ENCODE measurements at places on chromosomes 7 and 10. TPM values are rescaled to one million over a fixed set of nuclear protein-coding genes. Genes with fewer than 3 reads are reported as not detected.

DNA sequence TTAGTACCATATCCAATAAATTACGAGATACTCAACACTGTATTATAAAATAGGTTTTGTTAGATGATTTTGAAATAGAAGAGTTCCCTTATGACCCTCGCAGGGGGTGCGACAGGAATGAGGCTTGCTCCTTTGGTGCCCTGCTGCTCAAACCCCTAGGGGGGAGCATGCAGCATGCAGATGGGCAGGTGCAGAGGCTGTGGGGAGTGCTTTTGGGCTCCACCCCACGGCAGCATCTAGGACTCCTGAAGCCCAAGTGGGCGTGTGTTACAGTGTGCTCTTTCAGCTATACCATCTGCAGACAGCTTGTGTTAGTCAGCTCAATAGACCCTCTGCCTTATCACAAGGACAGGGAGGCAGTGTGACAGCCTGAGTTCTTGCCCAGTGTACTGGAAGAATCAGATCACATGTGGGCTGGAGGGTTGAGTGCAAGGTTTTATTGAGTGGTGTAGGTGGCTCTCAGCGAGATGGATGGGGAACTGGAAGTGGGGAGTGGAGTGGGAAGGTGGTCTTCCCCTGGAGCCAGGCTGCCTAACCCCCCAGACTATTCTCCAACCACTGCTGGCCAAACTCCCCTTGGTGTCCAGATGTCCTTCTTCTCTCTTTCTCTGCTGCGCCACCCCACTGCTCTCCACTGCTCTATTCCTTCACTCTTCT, 3.1 kb upstream of the MRC1 start:
- no peak for DNase-seq
- H3K4me1 ChIP-seq, result no peaks in the 10 kb centered on the region
- no peak overlapping the region for H3K27ac ChIP-seq
- no peaks in the 10 kb centered on the region for H3K36me3 ChIP-seq
- H3K27me3 ChIP-seq, result no peaks in the 10 kb centered on the region
- H3K4me3 ChIP-seq, result no peak overlapping the region

- no peaks in the 10 kb centered on the region for H3K27me3 ChIP-seq
- no peak for DNase-seq
- H3K4me3 ChIP-seq, result no peak overlapping the region
- H3K27ac ChIP-seq, result no peak overlapping the region
These were observed 24.9 kb downstream of the RCC1L start for GRCh38 chr7:75048435-75049379.

GRCh38 chr10:77832238-77832637, 94.3 kb downstream of the DLG5 start:
- H3K4me1 ChIP-seq, result peaks cover 40% of the 10 kb centered on the region
- peak; percentile 90 for DNase-seq

GRCh38 chr10:102931643-102932042, 13.5 kb downstream of the CNNM2 start:
- no peak for DNase-seq
- H3K36me3 ChIP-seq, result no peaks in the 10 kb centered on the region
- no peak overlapping the region for H3K27ac ChIP-seq
- H3K27me3 ChIP-seq, result no peaks in the 10 kb centered on the region
- peaks cover 4% of the 10 kb centered on the region for H3K4me1 ChIP-seq
- no peak overlapping the region for H3K4me3 ChIP-seq

DNA sequence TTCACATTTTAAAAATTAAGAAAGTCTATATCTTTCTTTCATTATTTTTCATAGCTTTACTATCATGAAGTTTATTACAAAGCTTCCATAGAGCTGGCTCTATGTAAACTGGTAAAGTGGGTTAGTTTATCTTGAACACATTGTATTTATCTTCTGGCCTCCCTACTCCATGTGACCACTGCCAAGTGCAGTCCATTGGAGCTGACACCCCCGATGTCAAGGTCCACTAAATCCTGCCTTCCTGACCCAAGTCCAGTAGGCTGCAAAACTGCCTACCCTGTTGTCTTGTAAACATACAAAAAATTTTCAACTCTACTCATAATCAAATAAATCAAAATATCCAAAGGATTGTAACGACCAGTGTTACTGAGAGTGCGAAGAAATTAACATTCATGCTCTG, 10.2 kb downstream of the DNAJC12 start:
- H3K4me3 ChIP-seq, result no peak overlapping the region
- H3K27ac ChIP-seq, result no peak overlapping the region
- DNase-seq, result no peak
- H3K27me3 ChIP-seq, result no peaks in the 10 kb centered on the region
- no peaks in the 10 kb centered on the region for H3K36me3 ChIP-seq
- H3K4me1 ChIP-seq, result no peaks in the 10 kb centered on the region

GRCh38 chr10:105104297-105104696, 463.2 kb downstream of the SORCS3 start:
- no peaks in the 10 kb centered on the region for H3K27me3 ChIP-seq
- H3K27ac ChIP-seq, result no peak overlapping the region
- no peak for DNase-seq
- no peaks in the 10 kb centered on the region for H3K36me3 ChIP-seq
- H3K4me3 ChIP-seq, result no peak overlapping the region

GRCh38 chr7:134767520-134768168, 11.8 kb upstream of the CALD1 start:
- no peak overlapping the region for H3K4me3 ChIP-seq
- peak overlapping the region; percentile 35 for H3K27ac ChIP-seq
- H3K27me3 ChIP-seq, result no peaks in the 10 kb centered on the region
- no peaks in the 10 kb centered on the region for H3K36me3 ChIP-seq
- no peak for DNase-seq

GRCh38 chr7:105118612-105119600, 104.9 kb downstream of the KMT2E start:
- H3K27ac ChIP-seq, result no peak overlapping the region
- peaks cover 4% of the 10 kb centered on the region for H3K36me3 ChIP-seq
- H3K4me1 ChIP-seq, result no peaks in the 10 kb centered on the region
- no peak for DNase-seq
- no peak overlapping the region for H3K4me3 ChIP-seq

- no peak for DNase-seq
- H3K4me3 ChIP-seq, result no peak overlapping the region
- no peaks in the 10 kb centered on the region for H3K4me1 ChIP-seq
- H3K27me3 ChIP-seq, result no peaks in the 10 kb centered on the region
- H3K36me3 ChIP-seq, result peaks cover 8% of the 10 kb centered on the region
These were observed 276.9 kb downstream of the ZMYND11 start for GRCh38 chr10:412109-412508.

- H3K27me3 ChIP-seq, result no peaks in the 10 kb centered on the region
- no peaks in the 10 kb centered on the region for H3K36me3 ChIP-seq
- no peak overlapping the region for H3K27ac ChIP-seq
- no peaks in the 10 kb centered on the region for H3K4me1 ChIP-seq
- DNase-seq, result no peak
- H3K4me3 ChIP-seq, result no peak overlapping the region
These were observed 29.6 kb upstream of the PDGFA start for GRCh38 chr7:549066-549890.

DNA sequence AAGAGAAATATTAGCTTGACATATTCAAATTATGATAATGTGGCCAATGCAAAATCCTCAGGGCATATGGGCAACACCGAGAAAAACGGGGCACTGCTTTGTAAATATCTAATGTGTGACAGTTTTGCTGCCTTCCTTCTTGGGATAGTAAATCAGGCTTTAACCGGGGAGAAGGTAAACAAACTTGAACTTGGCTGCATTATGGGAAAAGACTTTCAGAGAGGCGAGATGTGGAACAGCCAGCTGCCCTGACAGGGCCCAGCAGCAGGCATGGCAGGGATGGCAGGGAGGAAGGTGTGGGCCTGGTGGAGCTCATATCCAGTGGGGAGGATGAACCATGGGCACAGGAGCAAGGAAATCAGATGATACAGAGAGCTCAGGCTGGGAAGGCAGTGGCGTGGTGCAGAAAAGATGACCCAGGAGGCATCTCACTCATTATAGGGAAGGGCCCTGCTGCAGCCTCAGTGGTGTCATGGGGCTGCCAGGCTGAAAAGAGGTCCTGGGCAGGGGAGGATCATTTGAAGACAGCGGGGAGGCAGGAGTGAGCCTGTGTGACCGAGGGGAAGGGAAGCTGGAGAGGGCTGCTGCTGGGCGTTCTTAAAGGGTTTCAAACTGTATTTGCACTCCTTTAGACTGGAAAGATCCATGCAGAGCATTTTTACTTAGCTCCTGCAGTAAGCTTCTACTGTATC, 26.7 kb downstream of the CXCL12 start:
- no peaks in the 10 kb centered on the region for H3K4me1 ChIP-seq
- H3K36me3 ChIP-seq, result no peaks in the 10 kb centered on the region
- H3K27me3 ChIP-seq, result no peaks in the 10 kb centered on the region
- no peak overlapping the region for H3K27ac ChIP-seq

- no peaks in the 10 kb centered on the region for H3K27me3 ChIP-seq
- H3K36me3 ChIP-seq, result no peaks in the 10 kb centered on the region
- H3K4me3 ChIP-seq, result no peak overlapping the region
- peak; percentile 25 for DNase-seq
- peaks cover 19% of the 10 kb centered on the region for H3K4me1 ChIP-seq
These were observed 35.1 kb downstream of the MAD1L1 start for GRCh38 chr7:2197436-2198155.

- H3K4me3 ChIP-seq, result no peak overlapping the region
- DNase-seq, result no peak
- no peak overlapping the region for H3K27ac ChIP-seq
- H3K4me1 ChIP-seq, result no peaks in the 10 kb centered on the region
These were observed 28.2 kb upstream of the ADCYAP1R1 start for GRCh38 chr7:31023877-31024276.

GRCh38 chr7:87506246-87507180, 31.0 kb upstream of the ABCB4 start:
- no peak overlapping the region for H3K4me3 ChIP-seq
- DNase-seq, result no peak
- H3K36me3 ChIP-seq, result no peaks in the 10 kb centered on the region
- no peaks in the 10 kb centered on the region for H3K4me1 ChIP-seq
- no peak overlapping the region for H3K27ac ChIP-seq

- H3K36me3 ChIP-seq, result no peaks in the 10 kb centered on the region
- H3K4me3 ChIP-seq, result no peak overlapping the region
- H3K27ac ChIP-seq, result no peak overlapping the region
- no peak for DNase-seq
- no peaks in the 10 kb centered on the region for H3K4me1 ChIP-seq
These were observed 73.3 kb upstream of the NKX6-2 start for GRCh38 chr10:132859084-132859855.

DNA sequence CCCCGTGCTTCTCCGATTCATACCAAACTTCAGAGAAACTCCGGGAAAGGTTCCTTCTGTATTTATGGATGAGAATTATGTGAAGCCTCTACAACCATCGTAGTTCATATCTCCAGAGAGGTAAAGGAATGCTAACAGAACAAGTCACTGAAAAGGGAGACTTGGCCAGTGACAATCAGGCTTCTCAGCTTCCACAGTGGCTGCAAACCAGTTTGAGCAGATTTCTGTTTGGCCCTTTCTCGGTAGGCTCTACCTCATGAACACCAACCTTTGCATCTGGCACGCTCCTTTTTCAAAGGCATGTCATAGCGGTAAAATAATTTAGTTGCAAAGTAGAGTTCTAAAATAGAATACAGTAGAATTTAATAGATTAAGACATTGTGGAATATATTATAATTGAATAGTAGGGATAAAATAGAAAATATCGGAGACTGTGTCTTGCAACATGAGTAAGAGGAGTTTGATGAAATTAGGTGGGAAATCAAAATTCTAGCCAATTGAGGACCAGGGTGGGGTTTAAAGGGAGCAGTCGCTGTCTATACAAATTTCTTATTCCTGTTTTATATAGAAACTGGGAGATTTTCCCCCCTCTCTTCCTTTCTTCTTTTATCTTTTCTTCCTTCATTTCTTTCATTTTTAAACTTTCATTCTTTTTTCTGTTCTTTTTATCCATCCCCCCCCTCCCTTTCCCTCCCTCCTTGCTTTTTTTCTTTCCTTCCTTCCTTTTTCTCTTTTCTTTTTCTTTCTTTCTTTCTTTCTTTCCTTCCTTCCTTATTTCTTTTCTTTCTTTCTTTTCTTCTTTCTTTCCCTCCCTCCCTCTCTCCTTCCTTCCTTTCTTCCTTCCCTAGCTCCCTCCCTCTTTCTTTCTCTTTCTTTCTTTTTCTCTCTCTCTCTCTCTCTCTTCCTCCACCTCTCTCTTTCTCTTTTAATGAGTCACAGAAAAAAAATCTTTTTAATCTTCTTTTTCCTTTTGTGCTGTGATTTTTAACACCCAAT, 161.5 kb upstream of the KLF6 start:
- no peak overlapping the region for H3K27ac ChIP-seq
- no peaks in the 10 kb centered on the region for H3K27me3 ChIP-seq
- no peak overlapping the region for H3K4me3 ChIP-seq
- DNase-seq, result no peak

GRCh38 chr7:106367664-106368063, 82.9 kb upstream of the NAMPT start:
- H3K27me3 ChIP-seq, result no peaks in the 10 kb centered on the region
- H3K27ac ChIP-seq, result no peak overlapping the region
- DNase-seq, result no peak
- no peak overlapping the region for H3K4me3 ChIP-seq
- H3K36me3 ChIP-seq, result no peaks in the 10 kb centered on the region

DNA sequence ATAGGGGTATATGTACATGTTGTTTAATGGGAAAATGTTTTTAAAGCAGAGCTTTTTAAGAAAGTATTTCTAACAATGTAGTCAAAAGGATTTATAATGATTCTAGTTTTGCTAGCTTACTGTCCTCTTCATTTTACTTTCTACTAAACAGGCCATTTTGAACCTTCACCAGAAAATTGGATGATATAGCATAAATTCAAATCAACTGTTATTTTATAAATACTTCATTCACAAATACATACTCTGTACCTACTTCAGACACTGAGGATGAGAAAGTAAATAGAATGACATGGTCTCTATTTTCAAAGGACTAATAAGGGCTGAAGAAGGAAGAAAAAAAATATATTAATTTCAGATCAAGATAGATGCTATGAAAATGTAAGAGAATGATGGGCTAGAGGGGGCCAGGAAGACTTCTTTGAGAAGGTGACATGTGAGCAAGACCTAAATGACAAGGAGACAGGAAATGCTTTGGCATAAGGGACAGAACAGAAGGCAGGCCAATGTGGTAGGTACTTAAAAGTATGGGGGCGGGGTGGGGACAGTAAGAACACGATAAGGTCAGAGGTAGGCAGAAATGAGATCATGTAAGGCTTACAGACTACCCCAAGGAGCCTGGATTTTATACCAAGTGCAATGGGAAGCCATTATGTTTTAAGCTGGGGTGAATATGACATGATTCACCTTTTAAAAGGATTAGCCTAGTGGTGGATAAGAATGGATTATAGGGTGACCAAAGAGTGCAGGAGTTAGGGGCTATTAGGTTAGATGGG, 5.2 kb downstream of the NAMPT start:
- H3K27ac ChIP-seq, result no peak overlapping the region
- H3K4me3 ChIP-seq, result no peak overlapping the region
- DNase-seq, result no peak
- no peaks in the 10 kb centered on the region for H3K27me3 ChIP-seq
- no peaks in the 10 kb centered on the region for H3K4me1 ChIP-seq
- no peaks in the 10 kb centered on the region for H3K36me3 ChIP-seq

Gene PLCE1
- total RNA-seq, result 19.7 TPM

Gene HGF
- 9.7 TPM for total RNA-seq

Gene H2BK1
- not detected for total RNA-seq

Gene SLC25A28
- total RNA-seq, result 23.8 TPM
